Skin of body (tissue), 3 donors: ENCODE measurements at places on chromosomes 7 and 10. TPM values are rescaled to one million over a fixed set of nuclear protein-coding genes. Genes with fewer than 3 reads are reported as not detected.

DNA sequence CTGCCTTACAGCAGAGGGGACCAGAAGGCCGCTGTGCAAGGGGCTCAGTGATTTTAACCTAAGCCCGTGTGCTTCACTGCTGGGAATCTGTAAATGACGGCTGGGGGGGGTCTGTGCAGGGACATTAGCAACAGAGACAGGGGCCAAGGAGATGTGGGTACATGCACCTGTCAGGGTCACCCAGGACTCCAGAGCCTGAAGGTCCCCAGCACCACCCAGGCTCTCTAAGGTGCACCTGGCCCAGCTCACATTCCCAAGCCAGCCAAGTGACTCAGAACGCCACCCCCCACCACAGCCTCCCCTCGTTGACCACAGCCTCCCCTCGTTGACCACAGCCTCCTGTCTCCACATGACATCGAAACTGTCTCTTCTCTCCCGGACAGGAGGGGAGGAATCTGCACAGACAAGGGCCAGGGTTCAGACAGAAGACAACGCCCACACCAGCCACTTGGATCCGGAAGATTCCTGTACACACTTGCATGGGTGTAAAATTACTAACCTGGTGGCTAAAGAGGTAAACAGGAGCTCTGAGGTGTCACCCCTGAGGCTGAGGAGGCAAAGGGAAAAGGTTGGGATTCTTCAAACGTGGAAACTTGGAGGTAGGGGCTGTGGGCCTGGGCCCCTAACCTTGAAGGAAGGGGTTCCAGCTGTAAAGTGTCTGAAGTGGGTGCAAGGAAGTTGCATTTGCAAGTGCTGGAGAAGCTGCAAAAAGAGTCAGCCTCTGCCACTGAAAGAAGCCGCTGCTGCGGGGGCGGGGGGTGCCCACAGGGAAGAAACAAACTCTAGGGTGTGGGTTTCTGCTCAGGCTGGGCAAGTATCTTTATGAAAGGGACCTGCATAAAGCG lies 27.0 kb downstream of the CALML3 start:
- DNase-seq, result no peak

- DNase-seq, result no peak
Measured at GRCh38 chr10:62079885-62080559, 178.5 kb downstream of the ARID5B start.

- DNase-seq, result no peak
Measured at GRCh38 chr10:36448760-36449691, 676.4 kb upstream of the ANKRD30A start.

DNA sequence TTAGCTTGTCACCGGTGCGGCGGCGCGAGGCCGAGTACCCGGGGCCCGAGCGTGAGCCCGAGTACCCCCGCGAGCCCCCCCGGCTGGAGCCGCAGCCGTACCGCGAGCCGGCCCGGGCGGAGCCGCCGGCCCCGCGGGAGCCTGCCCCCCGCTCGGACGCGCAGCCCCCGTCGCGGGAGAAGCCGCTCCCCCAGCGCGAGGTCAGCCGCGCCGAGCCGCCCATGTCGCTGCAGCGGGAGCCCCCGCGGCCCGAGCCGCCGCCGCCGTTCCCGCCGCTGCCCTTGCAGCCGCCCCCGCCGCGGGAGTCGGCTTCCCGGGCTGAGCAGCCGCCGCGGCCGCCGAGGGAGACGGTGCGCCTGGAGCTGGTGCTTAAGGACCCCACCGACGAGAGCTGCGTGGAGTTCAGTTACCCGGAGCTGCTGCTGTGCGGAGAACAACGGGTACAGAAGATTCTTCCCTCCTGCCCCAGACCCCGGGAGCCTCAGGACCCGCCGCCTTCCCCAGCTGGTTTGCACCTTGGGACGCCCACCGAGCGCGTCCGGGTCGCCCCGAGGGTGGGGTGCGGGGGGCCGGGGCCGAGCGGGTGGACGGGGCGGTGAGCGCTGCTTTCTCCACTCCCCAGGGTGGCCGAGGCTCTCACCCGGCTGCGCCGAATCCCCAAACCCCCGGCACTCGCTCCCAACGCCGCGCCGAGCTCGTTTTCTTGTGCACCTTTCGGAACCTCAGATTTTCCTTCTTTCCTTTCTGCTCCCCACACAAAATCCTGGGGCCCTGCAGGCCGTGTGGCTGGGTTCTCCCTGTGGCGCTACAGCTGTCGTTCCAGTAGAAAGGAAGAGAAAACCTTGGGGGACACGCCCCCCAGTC lies 708 bp downstream of the UBN2 start:
- DNase-seq, result no peak

DNA sequence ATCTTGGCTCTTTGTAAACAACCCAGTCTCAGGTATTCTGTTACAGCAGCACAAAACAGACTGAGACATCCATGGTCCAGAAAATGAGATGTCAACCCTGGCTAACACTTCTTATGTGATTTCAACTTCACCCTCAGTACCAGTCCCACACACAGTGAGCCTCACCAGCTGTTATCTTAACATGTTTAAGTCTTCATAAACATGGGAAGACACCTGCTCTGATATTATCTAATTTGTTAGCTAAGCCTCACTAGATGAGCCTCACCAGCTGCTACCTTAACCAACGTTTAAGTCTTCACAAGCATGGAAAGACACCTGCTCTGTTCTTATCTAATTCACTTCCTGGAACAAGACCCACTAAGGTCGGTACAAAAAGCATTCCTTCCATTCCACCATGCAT lies 130.8 kb downstream of the CALN1 start:
- DNase-seq, result no peak

DNA sequence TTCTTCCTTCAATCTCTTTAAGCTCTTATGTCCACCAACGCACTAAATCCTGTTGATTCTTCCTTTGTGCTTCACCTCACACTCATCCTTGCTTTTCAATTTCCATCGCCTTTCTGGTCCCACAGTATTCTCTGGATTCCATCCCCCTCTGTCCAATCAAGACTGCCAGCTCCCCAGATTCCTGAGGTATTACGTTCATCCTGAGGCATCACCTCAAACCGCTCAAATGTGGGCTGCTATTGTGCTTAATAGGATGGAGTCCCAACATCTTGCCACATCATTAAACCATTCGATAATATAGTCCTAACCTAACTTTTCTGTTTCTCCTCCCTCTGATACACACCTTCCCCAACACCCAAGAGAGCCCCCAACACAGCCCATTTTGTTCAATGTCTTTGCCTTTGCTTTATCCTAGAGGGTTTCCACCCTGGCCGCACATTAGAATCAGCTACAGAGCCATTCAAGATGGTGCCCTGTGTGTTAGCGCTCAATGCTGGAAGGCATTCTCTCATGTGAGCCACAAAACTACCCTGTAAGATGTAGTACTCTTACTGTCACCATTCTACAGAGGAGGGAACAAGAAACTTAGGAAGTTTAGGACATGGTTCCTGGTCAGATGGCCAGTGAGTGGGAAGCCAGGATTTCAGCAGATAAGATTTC lies 79.5 kb upstream of the LEP start:
- no peak for DNase-seq

GRCh38 chr7:131947661-131948060 lies 391.2 kb upstream of the PODXL start:
- DNase-seq, result no peak

DNA sequence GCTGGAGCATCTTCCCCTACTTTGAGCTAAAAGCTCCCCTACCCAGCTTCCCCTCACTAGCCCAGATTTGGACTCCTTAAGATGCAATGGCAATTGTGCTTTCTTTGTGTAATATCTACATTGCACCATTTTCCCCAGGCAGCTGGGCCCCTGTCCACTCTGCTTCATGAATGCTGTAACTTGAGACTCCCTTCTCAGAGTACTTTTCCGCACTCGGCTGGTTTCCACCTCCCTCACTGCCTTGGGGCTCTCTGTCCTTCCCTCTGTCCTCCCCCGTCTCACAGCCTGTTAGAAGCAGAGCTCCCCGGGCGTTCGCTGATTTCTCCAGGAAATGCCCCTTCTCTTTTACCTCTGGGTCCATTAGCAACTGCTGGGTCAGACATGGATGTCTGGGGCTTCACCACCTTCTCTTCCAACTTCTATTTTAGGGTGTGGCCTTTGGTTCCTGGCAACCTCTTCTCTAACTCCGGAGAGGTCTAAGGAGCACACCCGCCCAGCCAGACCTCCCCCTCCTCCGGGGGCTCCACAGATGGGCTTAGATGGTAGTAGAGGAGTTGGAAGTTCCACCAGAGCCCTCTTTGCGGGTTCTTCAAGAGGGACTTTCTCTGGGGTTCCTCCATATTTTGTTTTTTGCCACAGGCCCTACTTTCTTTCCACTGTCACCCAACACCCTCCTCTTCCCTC lies 2.9 kb upstream of the TMEM72 start:
- no peak for DNase-seq

GRCh38 chr7:156666368-156667109 lies 26.0 kb downstream of the RNF32 start:
- DNase-seq, result no peak

DNA sequence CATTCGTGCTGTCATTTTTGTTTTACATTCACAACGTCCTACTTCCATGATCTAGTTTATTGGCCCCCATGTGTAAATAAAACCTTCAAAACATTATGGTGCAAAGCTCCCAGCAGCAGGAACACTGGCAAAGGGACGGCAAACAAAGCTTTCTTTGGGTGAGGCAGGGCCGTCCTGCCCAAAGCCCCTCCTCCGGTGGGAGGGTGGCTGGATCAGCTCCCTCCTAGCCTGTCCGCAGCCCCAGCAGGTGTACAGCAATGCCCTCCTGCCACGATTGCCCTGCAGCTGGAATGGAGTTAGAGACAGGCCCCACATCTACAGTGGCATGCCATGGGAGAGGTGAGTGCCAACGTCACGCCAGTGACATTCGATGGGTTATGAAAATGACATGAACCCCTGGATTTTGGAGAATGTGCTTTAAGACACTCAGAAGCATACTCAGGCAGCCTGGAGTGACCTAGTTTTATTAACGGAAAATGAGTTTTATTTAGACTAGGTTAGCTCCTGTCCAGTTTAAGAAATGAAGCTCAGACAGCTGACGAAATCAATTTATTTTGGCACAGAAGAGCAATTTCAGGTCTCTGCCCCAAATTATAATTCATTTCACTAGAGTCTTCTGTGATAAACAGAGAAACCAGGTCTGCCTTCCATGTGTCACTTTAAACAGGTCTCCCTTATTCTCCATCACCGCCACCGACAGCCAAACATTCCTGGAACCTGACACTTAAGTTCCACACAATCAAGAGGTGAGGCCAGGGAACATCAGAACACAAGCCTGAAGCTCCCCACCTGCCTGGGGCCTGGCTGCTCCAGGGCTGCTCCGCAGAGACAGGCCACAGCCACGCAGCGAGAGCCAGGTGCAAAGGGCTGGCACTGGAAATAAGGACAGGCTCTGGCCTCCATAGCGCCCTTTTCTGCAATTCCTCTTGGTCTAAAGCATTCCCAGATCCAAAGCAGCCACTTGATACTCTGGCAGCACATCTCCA lies 50.1 kb downstream of the VOPP1 start:
- no peak for DNase-seq

- DNase-seq, result no peak
Measured at GRCh38 chr10:19874190-19874589, 58.0 kb downstream of the PLXDC2 start.

DNA sequence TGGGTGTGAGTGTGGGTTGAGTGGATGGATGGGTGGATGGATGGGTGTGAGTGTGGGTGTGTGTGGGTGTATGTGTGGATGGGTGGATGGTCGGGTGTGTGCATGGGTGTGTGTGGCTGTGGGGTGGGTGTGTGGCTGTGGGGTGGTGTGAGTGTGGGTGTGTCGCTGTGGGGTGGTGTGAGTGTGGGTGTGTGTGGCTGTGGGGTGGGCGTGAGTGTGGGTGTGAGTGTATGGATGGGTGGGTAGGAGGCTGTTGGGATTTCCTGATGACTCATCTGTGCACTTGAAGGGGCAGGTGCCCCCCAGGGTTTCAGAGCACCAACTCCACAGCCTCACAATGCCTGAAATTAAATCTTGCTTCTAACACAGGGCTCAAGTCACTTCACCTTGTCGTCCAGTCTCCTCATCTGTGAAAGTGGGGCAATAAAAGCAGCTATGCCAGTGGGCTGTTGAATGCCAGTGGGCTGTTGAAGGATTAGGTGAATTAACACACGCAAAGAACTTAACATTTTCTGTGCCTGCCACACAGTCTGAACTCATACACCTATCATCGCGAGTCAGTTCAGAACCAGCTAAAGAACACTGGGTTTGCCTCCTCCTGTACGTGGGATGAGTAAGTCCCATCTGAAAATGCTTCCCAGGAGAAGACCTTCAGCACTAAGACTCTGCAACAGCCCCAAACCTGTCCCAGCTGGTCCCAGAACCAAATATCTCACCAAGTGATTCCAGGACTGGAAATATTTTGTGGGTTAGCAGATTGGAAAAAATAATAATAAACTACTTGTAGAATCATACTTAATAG lies 32.0 kb downstream of the SFMBT2 start:
- DNase-seq, result no peak

DNA sequence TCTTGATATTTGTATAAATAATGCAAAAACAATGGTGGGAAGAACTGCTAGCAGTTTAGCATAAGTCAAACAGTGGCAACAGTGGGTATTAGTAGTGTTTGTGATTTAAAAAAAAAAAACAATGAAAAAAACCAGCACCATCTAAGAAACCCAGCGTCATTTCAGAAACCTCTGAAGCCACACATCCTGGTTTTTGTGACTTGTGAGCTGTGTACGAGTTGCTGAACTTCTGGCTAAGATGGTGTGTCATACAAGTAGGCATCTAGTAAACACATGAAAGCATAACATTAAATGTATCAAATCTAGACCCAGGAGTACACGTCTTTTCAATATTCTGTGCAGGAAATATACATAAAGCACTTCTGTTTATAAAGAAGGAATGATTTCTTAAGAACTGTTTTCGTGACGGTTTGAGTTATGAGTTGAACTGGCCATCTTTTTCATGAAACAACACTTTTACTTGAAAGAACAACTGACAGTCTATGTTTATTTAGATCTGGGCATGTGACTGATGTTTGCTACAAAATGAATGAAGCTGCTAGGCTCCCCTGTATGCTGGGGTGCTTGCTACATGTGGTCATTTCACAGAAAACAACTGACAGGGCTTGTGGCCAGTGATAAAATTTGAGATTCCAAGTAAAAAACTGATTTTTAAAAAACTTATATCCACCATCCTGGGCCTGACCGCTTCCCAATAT lies 143.5 kb downstream of the PIP4K2A start:
- DNase-seq, result no peak

FAM131B gene
- 0.59 TPM for total RNA-seq

TRIM50 gene
- total RNA-seq, result 0.20 TPM

TSPAN14 gene
- 24.1 TPM for total RNA-seq

CLEC2L gene
- 0.99 TPM for total RNA-seq

CFAP43 gene
- 1.6 TPM for total RNA-seq

NKX2-3 gene
- not detected for total RNA-seq

POMZP3 gene
- 3.7 TPM for total RNA-seq

ACTA2 gene
- 222 TPM for total RNA-seq

TMEM236 gene
- 0.69 TPM for total RNA-seq

CHST15 gene
- 16.5 TPM for total RNA-seq

MBL2 gene
- not detected for total RNA-seq

BTBD16 gene
- 1.3 TPM for total RNA-seq

RHOBTB1 gene
- total RNA-seq, result 22.8 TPM

WDR86 gene
- total RNA-seq, result 14.0 TPM

SPAG6 gene
- not detected for total RNA-seq
